ENCODE measurements at places on chromosomes 2 and 18. TPM values are rescaled to one million over a fixed set of nuclear protein-coding genes. Genes with fewer than 3 reads are reported as not detected.

Gene SH2D6
- total RNA-seq = not detected

Gene ABCB11
- 18.4 TPM for total RNA-seq

Gene CFAP221
- not detected for total RNA-seq

Gene TMEM17
- 2.3 TPM for total RNA-seq

Gene FOXI3
- not detected for total RNA-seq

Gene LYPD6B
- 0.32 TPM for total RNA-seq

DNA sequence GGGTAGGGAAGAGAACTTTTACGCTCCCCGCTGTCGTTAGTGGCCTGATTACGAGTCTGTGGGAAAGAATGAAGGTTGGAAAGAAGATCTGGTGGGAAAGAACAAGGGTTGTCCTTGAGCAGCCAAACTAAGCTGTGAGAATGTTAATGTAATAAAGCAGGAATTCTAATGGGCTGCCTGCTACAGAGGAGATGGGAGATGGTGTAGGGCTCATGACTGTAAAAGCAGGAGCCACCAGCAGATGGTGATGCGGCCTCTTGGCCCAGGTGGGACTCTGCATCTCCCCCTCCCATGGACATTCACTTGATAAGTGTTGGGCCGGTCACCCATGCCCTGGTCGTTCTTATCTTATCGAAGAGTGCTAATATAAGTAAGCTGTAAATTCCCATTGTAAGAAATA, 150.0 kb downstream of the NEDD4L start:
- DNase-seq = no peak

GRCh38 chr18:63878343-63878742, 9.2 kb upstream of the SERPINB2 start:
- DNase-seq = no peak

- no peak for DNase-seq
Observed at GRCh38 chr2:10659898-10660568, 29.7 kb downstream of the NOL10 start.

- no peak for DNase-seq
Observed at GRCh38 chr2:26651799-26652198, 10.6 kb upstream of the CIB4 start.

GRCh38 chr2:145184741-145185651, 665.1 kb upstream of the ZEB2 start:
- DNase-seq = no peak

DNA sequence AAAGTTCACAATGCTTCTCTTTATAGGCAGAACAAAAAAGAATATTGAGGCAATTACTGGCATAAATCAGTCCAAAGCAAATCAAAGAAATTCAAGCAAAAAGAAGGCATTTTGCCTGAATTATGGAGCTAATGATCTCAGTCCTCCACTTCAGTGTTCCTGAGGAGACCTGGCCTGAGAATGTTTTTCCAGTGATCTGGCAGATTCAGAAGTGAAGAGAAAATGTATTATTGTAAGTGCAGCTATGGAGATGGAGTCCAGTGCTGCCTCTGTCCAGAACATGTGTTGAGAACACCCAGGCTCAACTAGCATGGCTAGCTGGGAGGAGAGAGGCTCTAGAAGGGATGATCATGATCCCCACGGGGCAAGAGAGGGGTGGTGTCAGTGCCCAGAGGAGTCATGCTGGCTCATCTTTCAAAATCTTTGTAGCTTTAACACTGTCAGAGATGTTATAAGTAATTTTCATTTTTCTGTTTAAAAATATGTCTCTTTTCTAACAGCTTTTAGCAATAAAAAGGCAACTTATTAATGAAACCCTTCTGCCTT, 367.0 kb upstream of the RAB12 start:
- no peak for DNase-seq

DNA sequence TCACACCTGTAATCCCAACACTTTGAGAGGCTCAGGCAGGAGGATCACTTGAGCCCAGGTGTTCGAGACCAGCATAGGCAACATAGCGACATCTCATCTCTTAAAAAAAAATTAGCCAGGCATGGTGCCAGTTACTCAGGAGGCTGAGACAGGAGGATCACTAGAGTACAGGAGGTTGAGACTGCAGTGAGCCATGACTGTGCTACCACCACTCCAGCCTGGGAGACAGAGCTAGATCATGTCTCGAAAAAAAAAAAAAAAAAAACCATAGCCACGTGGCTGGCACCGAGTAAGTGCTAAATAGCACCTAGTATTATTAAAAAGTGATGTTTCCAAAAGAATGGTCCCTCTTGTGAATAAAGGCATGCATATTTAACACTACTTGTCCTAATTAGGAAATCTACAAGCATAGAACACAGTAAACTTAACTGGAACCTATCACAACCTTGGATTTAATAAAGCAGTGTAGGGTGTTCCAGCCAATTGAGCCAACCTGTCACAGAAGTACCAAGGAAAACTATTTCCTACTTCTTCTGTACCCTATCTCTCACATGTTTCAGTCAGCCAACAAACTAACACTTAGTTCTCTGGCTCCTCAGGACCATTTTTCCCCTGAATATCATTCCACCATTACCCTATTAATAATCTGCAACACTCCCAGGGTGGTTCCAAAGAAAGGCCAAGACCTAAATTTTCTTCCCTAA, 8.8 kb downstream of the RAB1A start:
- no peak for DNase-seq

- no peak for DNase-seq
Observed at GRCh38 chr2:73225513-73226360, 7.3 kb downstream of the PRADC1 start.

GRCh38 chr2:178782236-178782635, 25.0 kb downstream of the TTN start:
- no peak for DNase-seq

DNA sequence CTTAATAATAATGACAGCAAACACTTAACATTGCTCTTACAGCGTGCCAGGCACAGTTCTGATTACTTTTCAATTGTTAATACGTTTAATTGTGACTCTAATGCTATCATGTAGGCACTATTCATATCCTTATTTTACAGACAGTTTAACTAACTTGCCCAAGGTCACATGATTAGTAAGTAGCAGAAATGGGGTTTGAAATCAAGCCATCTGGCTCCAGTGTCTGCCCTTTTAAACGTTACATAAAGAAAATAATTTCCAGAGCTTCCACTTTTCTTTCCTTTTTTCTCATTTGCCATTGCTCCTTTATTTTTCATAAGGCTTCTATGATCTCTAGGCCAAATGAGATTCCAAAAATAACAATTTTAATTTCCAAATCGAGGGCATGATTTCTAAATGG, 50.6 kb upstream of the IKZF2 start:
- DNase-seq = no peak

- DNase-seq = no peak
Observed at GRCh38 chr2:129728035-129728972, 251.2 kb upstream of the RAB6C start.

DNA sequence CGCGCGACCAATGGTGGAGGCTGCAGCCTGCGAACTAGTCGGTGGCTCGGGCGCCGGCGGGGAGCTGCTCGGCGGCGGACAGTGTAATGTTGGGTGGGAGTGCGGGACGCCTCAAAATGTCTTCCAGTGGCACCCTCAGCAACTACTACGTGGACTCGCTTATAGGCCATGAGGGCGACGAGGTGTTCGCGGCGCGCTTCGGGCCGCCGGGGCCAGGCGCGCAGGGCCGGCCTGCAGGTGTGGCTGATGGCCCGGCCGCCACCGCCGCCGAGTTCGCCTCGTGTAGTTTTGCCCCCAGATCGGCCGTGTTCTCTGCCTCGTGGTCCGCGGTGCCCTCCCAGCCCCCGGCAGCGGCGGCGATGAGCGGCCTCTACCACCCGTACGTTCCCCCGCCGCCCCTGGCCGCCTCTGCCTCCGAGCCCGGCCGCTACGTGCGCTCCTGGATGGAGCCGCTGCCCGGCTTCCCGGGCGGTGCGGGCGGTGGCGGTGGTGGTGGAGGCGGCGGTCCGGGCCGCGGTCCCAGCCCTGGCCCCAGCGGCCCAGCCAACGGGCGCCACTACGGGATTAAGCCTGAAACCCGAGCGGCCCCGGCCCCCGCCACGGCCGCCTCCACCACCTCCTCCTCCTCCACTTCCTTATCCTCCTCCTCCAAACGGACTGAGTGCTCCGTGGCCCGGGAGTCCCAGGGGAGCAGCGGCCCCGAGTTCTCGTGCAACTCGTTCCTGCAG, at the start of gene HOXD9:
HOXD9 (plus strand) TSS at position 37 of the 728 bp plus-strand sequence; CDS start at position 87, 50 bp downstream.
- no peak for DNase-seq

DNA sequence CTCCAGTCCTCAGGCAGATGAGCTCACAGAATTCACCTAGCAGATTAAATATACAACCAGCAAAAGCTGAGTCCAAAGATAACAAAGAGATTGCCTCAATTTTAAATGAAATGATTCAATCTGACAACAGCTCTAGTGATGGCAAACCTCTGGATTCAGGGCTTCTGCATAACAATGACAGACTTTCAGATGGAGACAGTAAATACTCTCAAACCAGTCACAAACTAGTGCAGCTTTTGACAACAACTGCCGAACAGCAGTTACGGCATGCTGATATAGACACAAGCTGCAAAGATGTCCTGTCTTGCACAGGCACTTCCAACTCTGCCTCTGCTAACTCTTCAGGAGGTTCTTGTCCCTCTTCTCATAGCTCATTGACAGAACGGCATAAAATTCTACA, 86.0 kb downstream of the PTRHD1 start:
- no peak for DNase-seq

DNA sequence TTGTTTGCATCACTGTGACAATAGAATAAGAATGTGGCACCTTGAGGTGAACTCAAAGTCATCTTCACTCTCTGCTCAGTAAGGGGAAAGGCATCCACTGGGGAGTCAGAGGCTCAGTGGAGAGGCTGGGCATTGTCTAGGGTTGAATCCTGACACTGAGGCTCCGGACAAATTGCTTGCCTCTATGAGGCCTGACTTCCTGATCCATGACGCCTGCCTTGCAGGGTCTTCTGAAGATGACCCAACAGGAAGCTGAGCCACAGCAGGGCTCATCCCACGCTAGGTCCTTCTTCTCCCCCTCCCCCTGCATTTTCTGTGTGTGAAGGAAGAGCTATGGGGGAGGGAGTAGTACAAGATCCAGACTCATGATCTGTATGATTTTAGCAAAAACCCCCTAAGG, 265.1 kb downstream of the SH3BP4 start:
- DNase-seq = no peak

DNA sequence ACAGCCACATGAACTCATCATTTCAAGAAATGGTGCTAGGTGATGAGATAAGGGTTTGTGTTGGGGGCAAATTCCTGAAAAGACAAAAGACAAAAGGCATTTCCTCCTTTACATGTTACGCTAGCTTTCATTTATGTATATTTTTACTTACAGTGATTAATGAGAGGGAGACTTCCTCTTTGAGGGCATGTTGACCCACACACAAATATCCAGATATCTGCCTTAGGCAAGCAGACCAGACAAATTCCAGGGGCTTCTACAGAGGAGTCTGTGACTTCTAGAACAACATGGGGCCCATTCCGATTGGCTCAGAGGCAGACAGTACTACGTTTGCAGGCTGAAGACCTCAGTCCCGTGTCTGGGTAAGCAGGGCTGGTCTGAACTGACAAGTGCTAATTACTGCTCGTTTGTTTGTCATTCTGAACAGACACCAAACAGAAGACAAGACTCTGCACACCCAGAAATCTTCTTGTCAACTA, 74.8 kb upstream of the ST6GAL2 start:
- no peak for DNase-seq

Data from breast epithelium (tissue), 4 donors.